ENCODE measurements at places on chromosomes 7 and 10.

GRCh38 chr10:13106387-13107045 lies 6.6 kb downstream of the OPTN start:
- DNase-seq = no peak

DNA sequence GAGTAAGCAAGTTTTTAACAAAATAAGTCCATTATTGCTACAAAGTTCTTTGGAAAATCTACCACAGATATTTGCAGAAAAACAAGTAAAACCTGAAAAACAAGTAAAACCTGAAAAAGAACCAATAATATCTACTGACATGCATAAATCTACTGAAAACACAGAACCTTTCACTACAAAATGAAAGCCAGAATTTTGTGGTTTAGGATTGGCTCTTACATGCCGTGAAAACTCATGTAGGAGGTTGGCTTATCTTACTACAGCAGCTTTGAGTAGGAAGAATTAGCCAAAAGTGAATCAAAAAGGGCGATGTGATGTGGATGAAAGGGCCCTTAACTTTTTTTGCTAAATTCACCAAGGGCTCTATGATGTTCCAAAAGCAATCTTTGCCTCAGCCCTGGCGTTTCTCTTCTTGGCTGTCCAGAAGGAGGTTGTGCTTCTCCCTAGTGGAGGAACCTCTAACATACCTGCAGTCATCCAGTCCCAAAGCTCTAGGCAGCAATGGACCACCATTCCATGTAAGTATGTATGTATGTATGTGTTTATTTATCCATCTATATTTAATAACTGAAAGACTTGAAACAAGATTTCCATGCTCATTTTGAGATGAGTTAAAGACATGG lies 93.5 kb upstream of the ZNF804B start:
- DNase-seq = no peak

DNA sequence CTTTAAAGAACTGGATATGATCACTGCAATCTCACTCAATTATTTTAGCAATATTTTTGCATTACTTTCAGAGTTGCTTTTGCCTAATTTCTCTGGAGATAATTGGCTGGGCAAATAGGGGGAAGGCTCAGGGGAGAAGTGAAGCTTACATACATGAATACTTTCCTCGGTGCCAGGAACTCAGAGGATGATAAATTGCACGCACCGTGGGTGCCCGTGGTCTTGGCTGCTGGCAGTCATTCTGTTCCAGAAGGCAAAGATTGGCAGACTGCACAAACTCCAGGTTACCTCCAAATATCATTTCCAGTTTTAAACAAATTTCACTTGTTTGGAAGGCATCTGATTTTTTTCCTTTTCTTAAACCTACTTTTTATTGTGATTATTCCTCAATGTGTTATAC lies 197.8 kb upstream of the TMEM72 start:
- DNase-seq = no peak

GRCh38 chr10:107409522-107409921 lies 245.0 kb upstream of the SORCS1 start:
- no peak for DNase-seq

DNA sequence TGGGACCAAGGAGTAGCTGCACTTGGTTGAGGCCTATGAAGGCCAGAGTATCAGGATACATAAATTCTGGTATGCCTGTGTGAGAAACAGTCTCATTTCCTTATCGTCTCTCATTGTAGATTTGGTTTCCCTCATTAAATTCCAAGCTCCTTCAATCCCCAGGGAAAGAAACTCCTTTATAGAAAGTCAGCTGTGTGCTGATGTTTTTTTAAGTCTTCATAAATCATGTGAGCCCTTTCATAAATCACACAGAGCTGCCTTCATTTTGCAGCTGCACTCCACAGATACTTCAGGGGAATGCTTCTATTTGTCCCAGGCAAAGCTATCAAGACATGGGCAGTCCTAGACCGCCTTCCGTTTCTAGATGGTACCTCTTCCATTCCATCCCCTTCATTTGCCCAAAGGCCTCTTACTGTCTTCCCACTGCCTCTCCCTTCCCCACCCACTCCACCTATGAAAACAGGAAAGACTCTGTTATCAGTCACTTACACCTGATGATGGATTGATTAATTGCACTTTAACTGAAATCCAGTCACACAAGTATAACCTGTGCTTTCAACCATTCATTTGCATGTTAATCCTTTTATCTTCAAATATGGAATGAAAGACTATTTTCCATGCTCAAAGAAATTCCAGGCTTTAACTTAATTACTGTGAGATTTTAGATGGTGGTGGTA lies 290.2 kb downstream of the C7orf25 start:
- no peak for DNase-seq

GRCh38 chr10:76640806-76641205 lies 996.8 kb downstream of the KCNMA1 start:
- no peak for DNase-seq

- no peak for DNase-seq
These were observed 73.3 kb upstream of the CPXM2 start for GRCh38 chr10:123964953-123965352.

GRCh38 chr7:15854841-15855524 lies 168.5 kb upstream of the MEOX2 start:
- DNase-seq = no peak

DNA sequence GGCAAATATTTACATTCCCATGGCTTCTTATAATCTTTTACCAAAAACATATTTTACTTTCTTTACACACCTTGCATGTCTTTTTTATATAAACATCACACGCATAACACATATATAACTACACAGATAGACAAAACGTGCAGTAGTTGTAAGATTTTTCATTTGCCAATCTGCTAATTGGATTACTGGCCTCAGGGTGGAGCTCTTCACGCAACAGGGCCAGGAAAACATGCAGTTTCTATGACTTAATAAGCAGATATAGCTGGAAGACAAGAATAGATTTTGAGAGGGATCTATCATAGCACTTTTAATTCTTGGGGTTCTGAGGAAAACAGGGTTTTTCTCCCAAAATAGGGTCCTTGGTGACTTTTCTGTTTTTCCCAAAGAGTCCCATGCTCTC lies 12.7 kb downstream of the ACADSB start:
- peak; percentile 14 for DNase-seq

GRCh38 chr10:88744002-88744401 lies 15.8 kb upstream of the LIPN start:
- DNase-seq = no peak

DNA sequence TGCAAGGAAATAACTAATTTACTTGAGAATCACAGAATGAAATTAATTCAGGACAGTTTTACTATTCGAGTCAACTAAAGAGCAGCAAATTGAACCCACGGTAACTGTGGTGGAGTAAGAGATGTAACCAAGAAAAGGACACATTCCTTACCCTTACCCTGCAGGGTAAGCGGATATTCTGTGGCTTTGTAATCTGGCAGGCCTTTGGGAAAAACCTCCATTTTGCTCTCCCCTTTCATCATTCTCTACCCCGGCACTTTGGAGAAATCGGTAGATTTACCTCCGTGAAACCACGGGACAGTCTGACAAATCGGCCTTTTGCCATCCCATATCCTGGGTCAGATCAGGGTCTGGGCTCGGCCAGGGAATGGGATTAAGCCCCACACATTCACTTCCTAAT lies 18.4 kb downstream of the RCC1L start:
- DNase-seq = no peak

DNA sequence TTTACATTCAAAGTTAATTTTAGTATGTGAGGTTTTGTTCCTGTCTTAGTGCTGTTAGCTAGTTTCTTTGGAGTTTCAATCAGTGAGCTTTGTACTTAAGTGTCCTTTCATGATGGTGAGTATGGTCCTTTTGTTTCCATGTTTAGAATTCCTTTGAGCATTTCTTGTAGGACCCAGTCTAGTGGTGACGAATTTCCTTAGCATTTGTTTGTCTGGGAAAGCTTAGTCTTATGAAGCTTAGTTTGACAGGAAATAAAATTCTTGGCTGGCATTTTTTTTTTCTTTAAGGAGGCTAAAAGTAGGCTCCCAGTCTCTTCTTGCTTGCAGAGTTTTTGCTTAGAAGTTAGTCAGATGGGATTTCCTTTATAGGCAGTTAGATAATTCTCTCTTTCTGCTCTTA lies 209.2 kb upstream of the SEMA3C start:
- no peak for DNase-seq

DNA sequence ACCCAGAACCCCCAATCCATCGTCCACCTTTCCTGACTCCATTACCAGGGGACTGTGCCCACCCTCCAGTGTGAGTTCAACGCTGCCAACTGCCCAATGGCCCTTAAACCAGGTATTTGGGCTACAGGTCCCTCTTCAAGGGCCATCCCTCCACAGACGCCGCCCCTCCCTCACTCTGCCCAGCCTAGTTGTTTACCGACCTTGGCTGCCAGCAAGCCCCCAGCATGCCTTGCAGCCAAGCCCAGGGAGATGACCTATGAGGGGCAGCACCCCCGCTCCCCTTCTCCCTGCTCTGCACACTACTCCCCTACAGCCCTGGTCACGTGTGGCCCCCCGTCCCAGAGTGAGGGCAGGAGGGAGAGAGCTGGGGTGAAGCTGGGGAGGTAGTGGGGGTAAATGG lies 147.3 kb downstream of the GRID1 start:
- no peak for DNase-seq

DNA sequence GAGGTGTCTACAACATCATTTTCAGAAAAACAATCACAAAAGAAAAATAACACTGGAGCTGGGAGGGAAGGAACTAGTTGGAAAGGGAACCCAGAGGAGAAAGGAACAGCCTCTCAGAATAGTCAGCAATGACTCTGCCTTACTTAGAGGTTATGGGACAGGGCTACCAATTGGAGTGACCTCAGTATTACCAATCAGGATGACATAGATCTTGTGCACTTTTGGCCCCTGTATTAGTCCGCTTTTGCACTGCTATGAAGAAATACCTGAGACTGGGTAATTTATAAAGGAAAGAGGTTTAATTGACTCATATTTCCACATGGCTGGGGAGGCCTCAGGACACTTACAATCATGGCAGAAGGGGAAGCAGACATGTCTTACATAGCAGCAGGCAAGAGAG lies 99.7 kb upstream of the SDK1 start:
- no peak for DNase-seq

DNA sequence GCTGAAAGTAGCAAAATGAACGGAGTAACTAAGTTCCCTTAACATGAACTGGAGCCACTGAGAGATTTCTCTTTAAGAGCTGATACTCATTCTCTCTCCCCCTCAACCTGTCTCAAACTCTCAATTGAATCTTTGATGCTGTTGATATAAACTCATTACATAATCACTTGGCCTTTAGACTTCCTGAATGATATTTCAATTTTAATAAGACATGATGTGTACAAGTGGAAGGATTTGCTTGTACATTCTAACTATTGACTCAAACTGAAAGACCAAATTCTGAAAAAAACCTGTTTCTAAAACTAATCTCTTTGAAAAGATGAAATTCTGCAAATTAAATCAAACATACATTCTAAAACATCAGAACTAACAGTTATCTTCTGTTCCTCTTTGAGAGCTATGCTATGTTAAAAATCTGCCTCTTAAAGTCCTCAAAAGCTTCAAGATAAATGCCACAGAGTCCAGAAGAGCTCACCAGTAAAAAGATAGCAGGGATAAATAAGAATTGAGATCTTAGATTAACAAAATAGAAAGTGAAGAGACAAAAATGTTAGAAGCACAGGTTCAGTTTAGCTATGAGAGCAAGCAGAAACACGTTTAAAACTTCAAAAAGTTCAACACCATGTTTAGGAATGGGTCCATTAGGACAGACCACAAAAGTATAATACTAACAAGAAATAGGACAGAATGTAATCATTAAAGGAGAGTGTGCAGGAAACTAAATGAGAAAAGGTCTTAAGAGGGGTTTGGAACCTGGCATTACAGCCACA lies 46.1 kb downstream of the TNPO3 start:
- no peak for DNase-seq

DNA sequence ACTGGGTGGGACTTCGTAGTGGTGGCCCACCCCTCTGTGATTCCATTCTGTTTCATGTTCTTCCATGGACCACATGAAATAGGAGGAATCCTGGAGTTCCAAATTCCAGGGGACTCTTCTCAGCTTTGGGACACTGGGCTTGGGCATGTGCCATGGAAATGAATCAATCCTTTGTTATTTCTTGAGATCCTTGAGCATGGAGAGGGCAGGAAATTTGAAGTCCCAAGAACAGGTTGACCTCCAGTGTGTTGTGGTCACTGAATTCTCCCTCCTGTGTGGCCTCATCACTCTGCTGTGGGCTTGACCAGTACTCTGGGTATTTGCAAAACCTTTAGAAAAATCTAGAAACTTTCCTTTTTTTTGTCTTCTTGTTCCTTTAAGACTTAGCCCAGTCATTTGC lies 22.7 kb downstream of the TACR2 start:
- no peak for DNase-seq

GRCh38 chr10:88063861-88064557 lies 200.6 kb downstream of the PTEN start:
- DNase-seq = no peak

DNA sequence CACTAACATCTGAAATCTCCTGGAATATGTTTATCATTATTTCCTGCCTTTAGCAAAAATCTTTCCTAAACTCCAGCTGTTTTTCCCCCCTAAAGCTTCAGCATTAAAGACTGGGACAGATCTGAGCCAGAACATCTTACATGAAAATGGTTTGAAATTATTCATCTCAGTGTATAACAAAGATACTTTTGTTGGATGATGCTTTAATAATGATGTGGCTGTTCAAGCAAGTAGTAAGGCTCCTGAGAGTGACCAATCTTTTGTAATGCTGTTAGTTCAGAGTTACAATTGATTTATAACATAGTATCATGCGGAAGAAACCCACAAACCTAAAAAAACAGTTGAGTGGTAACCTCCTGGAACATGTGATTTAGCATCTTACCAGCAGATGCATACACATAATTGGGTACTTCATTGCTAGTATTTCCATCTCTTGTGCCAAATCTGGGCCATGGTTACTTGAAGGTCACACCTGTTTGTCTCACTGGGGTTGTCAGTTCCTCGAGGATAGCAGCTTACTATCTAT lies 1.5 kb downstream of the BZW2 start:
- DNase-seq = no peak

DNA sequence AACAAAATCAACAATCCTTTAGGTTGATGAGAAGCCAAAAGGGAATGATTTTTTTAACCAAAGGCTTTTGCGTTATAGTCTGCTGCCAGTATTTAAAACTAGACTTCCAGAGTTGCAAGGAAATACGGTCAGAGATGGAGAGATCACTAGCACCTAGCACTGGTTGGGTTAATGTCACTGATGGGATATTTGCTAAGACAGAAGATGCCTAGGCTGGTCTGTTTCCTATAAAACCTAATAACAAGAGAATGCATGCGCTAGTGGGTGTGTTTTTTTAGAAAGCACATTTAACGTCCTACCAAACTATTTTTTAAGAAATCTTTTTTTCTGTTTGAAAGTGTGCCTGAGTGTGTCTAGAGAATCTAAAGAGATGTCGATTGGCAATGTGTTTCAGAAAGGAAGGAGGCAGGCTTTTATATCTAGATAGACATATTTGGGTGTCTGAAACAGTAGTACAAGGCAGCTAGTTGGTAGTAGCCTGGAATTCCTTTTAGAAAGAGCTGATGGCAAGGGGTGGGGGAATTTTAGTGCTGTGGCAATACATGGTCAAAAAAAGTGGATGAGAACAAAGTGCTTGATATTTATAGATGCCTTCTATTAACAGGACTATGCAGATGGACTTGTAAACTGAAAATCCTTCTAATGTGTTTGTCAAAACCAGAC lies 863 bp downstream of the CALD1 start:
- DNase-seq = no peak
